ENCODE measurements at places on chromosomes 2 and 18.

DNA sequence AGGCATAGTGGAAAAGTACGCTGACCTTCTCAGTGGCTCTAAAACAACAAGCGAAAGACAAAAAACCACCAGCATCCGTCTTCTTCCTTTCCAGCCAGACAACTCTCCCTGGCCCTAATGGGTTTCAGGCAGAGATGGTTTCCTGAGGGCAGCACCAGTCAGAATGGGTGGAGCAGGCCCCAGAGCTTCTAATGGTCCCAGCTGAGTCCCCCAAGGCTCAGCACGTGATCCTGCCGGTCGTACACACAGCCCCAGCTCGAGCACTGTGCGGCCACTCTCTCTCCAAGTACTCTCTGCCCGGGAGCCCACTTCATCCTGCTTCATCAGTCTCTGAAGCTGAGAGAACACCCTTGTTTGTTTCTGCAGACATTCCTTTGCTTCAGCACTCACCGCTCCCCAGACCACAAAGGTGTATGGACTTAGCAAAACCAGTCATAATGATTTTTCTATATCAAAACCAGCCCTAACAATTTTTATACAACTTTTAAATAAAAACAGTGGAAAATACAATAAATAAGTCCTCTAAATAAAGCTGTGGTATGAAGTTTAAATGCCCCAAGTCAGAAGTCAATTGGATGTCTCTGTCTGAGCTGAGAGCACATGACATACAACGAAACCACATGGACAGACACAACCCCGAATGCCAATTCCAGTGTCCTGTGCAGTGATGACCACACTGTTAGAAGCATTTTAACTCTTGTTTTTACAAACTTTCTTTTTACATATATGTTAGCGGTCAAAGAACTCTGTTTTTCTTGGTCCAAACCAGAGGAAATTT, 63.9 kb downstream of the PARD6G start:
- no peak for DNase-seq

- DNase-seq, result no peak
Measured at GRCh38 chr18:14978962-14979535, 231.1 kb downstream of the ANKRD30B start.

DNA sequence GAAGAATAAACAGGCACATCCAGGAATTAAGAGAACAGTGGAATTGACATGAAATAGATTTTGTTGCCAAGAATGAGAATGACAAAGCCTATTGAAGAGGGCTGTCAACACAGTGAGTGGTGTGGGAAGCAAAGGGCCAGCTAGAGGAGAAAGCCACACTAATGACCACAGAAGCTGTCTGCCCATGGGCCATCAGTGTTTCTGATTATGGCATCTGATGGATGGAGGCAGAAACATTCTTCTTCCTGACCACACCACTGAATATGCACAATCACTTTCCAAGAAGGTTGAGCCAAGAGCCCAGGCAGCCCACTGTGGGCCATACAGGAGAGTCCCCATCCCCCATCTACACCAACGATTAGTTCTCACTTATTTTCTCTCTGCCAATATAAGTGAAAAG, 146.0 kb upstream of the SH3BP4 start:
- no peak for DNase-seq

DNA sequence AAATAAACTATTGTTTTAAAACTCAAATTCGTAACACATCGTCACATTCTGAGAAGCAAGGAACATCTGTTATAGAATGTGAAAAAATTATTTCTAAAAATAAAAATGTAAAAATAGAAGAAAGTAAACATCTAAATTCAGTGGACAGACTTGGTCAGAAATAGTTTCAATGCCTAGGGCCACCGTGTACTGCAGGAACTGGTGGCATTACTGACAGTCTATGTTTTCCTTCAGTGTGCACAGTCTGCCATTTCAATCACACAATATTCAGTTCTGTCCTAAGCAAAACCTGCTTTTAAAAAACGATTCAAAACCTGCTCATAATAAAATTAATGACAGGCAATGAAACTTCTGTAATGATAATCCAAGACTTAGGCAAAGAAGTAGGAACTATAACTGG, 190.1 kb downstream of the ERBB4 start:
- no peak for DNase-seq

- DNase-seq, result no peak
Measured at GRCh38 chr18:56889621-56890020, 238.5 kb downstream of the WDR7 start.

GRCh38 chr2:77434880-77435279, 87.3 kb downstream of the LRRTM4 start:
- no peak for DNase-seq

- no peak for DNase-seq
Measured at GRCh38 chr18:23095463-23095862, 39.8 kb upstream of the CABLES1 start.

- DNase-seq, result no peak
Measured at GRCh38 chr2:197442857-197443256, 8.0 kb upstream of the SF3B1 start.

DNA sequence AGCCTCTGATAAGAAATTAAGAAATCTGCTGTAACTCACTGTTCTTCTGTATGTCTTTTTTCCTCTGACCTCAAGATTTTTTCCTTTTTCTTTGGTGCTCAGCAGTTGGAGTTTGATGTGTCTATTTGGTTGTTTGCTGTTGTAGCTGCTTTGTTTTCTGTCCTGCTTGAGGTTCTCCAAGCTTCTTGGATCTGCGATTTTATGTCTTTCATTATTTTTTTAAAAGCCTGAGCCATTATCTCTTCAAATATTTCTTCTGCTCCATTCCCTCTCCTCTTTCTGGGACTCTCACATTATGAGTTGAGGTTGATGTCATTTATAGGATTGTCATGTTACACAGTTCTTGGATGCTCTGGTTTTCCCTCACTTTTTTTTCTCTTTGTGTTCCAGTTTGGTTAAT, 47.7 kb downstream of the RAMP1 start:
- no peak for DNase-seq

- no peak for DNase-seq
Measured at GRCh38 chr2:176582990-176583481, 313.8 kb downstream of the MTX2 start.

All from NCI-H1092 (cell line).